Suprapubic skin (tissue), 4 donors: ENCODE measurements at places on chromosomes 6 and 20. TPM values are rescaled to one million over a fixed set of nuclear protein-coding genes. Genes with fewer than 3 reads are reported as not detected.

NKAIN2 gene
- total RNA-seq: 0.40 TPM

PPIL6 gene
- total RNA-seq: 1.9 TPM

SLC52A3 gene
- 8.5 TPM for total RNA-seq

OVOL2 gene
- total RNA-seq: 23.2 TPM

DNAH8 gene
- total RNA-seq: not detected

C4A gene
- total RNA-seq: 6.0 TPM

WFDC10B gene
- total RNA-seq: not detected

ANKRD66 gene
- not detected for total RNA-seq

ECT2L gene
- not detected for total RNA-seq

BFSP1 gene
- total RNA-seq: 0.85 TPM

AURKA gene
- total RNA-seq: 5.7 TPM

PSORS1C1 gene
- total RNA-seq: 5.5 TPM

GRCh38 chr6:53020005-53020744 lies 25.1 kb upstream of the GSTA4 start:
- DNase-seq: no peak

DNA sequence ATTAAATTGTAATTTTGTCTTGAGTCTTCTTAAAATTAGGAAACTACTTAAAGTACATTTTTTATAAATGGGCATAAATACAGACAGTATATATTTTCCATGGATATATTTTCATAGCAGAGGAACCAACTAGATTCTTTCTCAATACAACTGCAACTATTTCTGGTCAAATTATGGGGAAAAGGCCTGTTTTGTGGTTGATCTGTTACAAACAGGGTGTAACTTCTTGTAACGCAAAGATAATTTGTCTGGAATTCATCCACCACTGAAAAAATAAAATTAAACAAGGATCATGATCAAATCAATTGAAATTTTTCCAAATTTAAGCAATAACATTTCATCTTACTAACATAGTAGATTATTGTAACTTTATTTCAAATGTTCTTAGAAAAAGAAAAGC lies 67.2 kb upstream of the RNF146 start:
- no peak for DNase-seq

DNA sequence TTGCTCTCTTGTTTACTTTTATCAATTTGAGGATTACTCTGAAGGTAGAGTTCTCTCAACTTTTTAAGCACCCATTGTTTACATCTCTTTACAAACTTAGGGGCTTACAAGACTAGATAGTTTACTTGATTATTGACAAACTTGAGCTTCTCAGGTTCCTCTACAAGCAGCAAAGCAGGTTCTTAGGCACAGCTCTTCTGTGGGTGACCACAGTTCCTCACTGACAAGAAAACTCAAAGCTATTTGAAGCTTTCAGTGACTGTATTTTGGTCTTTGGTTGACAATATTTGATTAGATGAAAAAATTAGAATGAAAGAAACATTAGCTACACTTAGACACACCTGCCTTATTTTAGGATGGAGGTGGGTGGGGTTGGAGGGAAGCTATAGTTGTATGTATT lies 327.3 kb upstream of the RUNX2 start:
- no peak for DNase-seq

- DNase-seq: no peak
Observed at GRCh38 chr6:51844336-51844735, 243.1 kb downstream of the PKHD1 start.

- DNase-seq: no peak
Observed at GRCh38 chr20:52294106-52294628, 102.6 kb upstream of the ZFP64 start.

GRCh38 chr6:56656466-56656865 lies 13.8 kb upstream of the DST start:
- DNase-seq: no peak

DNA sequence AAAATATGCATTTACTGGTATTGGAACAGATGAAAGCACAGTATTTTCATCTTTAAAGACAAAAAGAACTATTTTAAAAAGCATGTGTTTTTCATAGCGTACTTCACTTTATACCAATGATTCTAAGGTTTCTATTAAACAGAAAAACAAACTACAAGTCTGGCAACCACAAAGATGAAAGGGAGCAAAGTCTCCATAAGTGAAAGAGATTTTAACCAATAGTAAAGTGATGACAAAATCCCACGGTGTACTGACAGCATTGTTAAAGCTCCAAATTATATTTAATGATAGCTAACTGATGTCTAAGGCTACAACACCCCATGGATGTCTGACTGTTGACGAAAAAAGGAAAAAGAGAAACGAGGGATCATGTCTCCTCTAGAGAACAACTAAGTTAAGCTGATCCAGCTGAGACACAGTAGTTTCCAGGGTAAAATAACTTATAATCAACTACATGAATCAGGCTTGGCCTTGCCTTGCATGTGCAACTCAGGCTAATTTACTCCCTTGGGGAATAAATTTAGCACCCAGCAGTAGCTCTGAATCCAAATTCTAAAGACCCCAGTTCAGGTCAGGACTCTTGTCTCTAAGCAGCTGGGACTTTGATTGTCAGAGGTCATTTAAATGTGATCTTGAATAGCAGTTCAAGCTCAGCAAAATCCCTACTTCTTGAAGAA lies 56.0 kb upstream of the TAB2 start:
- DNase-seq: no peak

DNA sequence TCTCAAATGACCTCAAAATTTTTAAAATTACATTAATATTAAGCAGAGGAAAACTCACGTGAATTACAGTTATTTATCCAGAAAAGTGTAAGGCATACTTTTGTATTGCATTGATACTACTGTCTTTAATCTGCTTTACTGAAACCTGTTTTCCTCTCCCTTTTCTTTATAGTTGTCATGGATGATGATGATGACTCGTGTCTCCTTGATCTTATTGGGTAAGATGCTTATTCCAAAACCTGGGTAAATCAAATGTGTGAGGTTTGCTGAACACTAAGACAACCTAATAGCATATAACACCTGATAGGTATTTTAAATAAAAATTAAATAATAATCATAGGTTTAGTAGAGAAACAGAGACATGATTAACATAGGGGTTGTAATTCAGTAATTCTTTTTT lies 40.0 kb downstream of the BICRAL start:
- no peak for DNase-seq

DNA sequence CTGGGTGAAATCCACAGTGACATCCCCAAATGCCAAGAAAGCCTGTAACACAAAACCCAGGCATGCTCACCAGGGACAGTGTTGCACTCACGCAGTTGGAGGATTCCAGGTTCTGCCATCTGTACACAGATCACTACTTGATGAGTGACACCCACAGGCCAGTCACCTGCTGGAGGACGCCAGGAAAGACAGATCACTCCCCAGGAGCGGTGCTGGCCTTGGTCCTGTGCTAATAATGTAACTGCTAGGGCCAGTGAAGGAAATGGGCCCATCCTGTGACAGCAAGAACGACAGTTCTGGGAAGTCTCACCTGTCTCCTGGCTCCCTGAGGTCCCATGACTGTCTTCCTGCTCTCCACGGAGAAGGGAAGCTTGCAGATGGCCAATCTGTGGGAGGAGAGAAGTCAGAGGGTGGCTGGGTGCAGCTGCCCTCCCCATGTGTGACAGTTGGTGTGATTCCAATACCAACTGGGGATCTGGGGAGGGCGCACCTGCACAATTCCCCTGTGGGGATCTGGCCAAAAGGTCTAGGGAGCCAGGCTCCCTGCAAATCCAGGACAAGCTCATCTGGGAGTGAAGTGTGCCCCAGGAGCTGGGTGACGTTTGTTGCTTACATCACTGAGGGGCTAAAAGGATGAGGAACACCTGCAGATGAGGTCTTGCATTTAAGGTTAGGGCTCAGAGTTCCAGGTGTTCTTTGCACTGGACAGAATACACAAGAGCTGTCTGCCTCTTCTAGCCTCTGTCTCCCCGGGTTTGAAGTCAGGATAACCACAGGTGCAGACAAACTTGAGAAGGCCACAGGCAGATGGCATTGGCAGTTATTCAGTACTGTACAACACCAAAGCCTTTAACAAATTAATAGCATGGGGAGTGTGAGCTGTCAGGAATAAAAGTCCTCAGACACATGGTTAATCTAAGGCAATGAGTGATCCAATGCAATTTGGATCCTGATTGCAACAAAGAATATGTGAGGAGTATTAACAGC lies 10.3 kb downstream of the ZNF337 start:
- no peak for DNase-seq

- DNase-seq: no peak
Observed at GRCh38 chr6:125191916-125192609, 38.5 kb downstream of the TPD52L1 start.

DNA sequence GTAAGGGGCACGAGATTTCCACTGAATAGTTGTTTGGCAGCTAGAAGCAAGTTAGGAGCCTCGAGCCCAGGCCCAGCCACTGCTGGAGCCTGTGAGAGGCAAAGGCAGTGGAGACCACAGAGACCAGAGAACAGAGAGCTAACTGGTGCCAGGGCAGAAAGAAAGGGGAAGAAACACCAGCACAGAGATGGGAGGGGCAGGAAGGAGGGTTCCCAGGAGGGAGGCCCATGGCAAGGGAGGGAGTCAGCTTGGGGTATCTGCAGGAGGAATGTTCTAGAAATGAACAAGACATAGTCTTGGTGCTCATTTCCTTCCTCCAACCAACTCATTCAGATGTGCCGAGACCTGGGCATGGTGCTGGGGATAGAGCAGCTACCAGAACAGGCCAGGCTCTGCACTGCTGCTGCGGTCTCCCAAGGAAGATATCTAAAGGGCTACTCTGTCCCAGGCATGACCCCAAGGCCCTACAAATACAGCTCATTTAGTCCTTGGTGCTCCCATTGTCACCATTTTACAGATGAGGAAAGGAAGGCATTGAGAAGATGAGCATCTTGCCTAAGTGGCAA lies 10.7 kb downstream of the ANGPT4 start:
- DNase-seq: no peak

- DNase-seq: peak; percentile 46
Observed at GRCh38 chr6:166490671-166491500, 95.6 kb downstream of the RAMACL start.

DNA sequence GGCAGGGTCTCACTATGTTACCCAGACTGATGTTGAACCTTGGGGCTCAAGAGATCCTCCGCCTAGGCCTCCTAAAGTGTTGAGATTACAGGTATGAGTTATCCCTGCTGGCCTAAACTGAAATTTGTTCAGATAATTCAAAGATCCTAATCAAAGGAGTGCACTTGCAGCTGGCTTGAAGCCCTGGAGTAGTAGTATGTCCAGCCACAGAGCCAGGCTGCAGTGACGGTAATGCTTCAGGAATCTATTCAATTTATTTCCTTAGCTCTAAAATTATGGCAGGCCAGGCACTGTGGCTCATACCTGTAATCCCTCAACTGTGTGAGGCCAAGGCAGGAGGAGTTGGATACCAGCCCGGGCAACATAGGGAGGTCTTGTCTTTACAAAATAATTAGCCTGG lies 1.4 kb upstream of the DDX43 start:
- no peak for DNase-seq

DNA sequence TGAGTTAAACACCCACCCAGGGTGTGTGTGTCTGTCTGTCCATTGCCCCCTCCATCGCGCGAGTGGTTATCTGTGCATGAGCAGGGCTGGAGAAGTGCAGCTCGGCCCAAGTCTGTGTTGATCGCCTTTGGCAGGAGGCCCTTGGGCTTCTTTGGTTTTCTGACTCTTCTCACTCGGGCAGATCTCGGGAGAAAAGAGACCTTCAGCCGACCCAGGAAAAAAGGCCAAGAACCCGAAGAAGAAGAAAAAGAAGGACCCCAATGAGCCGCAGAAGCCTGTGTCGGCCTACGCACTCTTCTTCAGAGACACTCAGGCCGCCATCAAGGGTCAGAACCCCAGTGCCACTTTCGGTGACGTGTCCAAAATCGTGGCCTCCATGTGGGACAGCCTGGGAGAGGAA lies 132.9 kb downstream of the JPH2 start:
- DNase-seq: no peak

DNA sequence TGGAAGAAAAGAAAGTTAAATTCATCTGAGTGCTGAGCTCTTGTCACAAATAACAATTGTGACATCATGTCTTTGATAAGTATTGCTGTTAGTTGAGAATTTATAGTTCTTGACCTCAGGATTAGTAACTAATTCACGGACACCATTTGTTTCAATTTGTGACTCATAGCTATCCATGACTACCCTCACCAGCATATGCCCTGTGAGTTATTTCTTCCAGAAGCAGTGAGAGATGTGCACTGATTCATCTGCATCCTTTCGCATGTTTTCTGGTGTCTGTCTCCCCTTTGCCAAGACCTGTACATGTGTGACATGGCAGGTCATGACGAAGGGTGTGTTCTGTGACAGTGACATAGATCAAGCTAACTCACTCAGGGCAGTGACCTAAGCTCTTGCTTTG lies 86.9 kb downstream of the SOBP start:
- no peak for DNase-seq

GRCh38 chr6:165705941-165706340 lies 42.9 kb upstream of the PDE10A start:
- no peak for DNase-seq

DNA sequence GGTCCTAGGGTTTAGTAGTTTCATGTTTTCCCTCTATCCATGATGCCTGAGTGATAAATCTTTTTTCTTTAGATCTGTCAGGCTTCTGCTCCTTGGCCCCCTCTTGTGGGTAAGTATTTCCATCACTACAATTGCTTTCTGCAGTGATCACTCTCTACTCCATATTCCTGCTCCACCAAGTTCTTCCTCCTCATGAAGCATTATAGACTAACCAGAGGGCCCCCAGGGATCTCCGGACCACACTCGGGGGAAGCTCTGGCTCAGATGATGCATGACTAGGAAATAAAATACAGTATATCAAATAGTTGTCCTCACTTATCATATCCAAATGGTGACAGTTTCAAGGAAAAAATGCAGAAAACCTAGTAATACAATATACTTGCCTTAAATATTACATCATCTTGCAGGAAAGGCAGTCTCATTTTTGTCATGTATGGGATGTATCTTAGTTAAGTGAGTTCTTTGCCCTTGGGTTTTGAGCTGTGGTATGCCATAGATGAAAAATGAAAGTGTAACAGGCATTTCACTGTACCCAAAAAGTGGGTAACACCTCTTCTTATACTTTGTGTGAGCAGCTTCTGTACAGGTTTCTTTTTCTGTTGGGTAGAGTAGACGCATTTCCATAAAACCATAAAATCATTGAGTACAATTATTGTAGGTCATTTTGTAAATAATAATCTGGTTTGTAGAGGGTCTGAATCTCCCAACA lies 200.9 kb upstream of the EYA4 start:
- no peak for DNase-seq

DNA sequence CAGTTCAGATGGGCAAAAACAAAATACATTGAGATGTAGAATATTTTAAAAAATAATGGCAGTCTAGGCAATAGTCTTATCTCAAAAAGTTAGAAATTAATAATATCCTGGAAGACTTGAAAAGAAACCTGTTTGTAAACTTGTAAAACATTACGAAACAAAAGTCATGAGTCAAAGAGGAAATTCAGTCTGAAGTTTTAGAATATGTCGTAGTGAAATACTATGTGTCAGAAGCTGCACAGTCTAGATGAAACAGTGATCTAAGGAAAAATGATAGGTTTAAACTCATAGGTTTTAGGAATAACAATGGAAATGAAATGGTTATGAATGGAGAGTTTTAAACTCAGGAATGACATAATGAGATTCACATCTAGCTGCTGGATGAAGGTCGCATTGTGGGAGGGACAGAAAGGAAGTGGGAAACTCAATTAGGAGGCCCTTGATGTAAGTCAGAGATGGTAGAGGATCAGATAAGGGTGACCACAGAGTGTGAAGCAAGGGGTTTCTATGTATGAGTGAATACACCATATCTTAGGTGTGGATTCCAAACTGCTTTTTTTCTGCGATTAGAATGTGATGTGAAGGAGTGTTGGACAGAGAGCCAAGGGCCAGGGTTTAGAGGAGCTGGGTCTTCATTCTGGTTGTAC lies 2.8 kb downstream of the SNRPB2 start:
- no peak for DNase-seq

- DNase-seq: no peak
Observed at GRCh38 chr20:4901031-4901818, 100.1 kb downstream of the SLC23A2 start.

GRCh38 chr6:104816125-104816524 lies 43.6 kb downstream of the HACE1 start:
- no peak for DNase-seq
